Tibial nerve (tissue), 4 donors: ENCODE measurements at places on chromosomes 16 and 17.

DNA sequence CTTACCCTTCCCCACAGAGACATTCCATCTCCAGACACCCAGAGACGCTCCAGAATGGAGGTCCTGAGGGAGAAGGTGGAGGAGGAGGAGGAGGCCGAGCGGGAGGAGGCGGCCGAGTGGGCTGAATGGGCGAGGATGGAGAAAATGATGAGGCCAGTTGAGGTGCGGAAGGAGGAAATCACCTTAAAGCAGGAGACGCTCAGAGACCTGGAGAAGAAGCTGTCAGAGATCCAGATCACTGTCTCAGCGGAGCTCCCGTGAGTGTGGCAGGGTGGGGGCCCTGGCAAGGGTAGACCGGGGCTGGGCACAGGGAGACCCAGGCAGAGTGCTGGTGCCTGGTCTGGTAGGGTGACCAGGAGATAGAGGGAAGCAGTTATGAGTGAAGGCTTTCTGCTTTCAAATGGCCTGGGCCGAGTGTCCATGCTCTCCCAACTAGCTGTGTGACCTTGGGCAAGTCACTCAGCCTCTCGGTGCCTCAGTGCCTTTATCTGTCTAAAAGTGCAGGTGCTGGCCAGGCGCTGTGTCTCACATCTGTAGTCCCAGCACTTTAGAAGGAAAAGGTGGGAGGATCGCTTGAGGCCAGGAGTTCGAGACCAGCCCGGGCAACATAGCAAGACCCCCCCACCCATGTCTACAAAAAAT, 3.4 kb downstream of the DRC7 start:
- H3K4me1 ChIP-seq: no peaks in the 10 kb centered on the region
- no peak overlapping the region for H3K4me3 ChIP-seq

DNA sequence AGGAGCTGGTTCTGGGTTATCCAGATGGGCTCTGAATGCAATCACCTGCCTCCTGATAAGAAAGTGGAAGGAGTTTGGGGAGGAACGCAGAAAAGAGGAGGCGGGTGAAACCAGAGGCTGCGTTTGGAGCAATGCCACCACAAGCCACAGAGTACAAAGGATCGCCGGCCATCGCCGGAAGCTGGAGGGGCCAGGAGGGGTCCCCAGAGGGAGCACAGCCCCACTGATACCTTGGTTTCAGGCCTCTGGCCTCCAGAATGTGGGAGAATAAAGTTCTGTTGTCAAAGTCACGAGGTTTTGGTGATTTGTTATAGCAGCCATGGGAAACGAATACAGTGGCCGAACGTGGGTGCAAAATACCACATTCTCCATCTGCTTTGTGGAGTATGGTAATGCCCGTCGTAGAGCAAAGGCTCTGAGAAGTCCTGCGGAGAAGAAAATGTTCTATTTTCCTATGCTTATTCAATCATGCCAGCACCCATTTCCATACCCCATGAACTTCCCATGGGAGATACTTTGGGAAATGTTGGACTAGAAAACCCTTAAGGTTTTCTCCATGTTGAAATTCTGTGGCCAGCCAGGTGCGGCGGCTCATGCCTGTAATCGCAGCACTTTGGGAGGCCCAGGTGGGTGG, 51.4 kb downstream of the ZDHHC7 start:
- no peak overlapping the region for H3K27ac ChIP-seq
- no peaks in the 10 kb centered on the region for H3K4me1 ChIP-seq
- no peaks in the 10 kb centered on the region for H3K27me3 ChIP-seq
- no peak for DNase-seq

DNA sequence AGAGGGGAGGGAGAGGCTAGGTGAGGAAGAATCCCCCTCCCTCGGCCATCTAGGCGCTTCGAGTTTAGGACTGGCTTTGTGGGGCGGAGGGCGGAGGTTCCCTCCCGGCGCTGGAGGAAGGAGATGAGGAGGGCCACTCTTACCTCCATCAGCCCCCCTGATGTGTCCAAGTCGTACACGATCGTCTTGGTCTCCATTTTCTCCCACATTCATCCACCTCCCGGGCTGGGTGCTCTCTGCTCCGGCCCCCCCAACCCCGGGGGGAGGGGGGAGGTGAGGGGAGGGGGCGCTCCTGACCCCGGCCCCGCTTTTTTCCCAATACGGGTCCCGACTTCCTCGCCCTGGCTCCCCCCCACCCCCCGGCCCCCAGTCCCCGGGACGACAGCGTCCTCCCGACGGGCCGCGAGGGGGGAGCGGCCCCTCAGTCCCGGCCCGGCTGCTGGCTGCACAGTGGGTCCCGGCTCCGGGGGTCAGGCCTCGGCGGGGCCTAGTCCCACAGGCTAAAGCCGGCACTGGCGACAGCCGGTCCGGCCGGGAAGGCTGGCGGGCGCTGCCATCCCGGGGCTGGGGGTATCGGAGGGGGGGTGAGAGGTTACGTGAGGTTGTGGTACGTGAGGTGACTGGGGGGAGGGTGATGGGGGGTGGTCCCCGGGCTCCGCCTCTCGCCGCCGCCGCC, 428 bp downstream of the PHF12 start:
- H3K27me3 ChIP-seq: no peaks in the 10 kb centered on the region
- no peaks in the 10 kb centered on the region for H3K36me3 ChIP-seq
- DNase-seq: no peak

DNA sequence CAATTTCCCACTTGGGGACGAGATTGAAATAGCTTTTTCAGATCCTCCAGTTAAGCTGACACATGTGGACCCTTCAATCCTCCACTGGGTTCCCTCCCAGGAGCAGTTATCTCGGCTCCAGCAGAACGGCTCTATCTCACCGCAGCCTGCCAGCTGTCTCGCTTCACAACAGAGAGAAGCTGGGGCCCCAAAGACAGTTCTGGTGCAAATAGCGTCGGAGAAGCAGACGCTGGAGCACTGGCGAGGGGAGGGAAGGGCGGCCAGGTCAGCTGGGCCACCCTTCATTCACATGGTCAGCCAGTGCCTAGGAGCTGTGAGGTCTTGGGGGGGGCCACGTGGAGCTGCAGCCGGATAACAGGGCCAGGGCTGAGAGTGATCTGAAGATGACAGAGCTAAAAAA, 141.3 kb upstream of the SDK2 start:
- H3K4me3 ChIP-seq: no peak overlapping the region
- no peak for DNase-seq
- peaks cover 49% of the 10 kb centered on the region for H3K27me3 ChIP-seq
- H3K36me3 ChIP-seq: no peaks in the 10 kb centered on the region
- H3K4me1 ChIP-seq: no peaks in the 10 kb centered on the region
- H3K27ac ChIP-seq: no peak overlapping the region

DNA sequence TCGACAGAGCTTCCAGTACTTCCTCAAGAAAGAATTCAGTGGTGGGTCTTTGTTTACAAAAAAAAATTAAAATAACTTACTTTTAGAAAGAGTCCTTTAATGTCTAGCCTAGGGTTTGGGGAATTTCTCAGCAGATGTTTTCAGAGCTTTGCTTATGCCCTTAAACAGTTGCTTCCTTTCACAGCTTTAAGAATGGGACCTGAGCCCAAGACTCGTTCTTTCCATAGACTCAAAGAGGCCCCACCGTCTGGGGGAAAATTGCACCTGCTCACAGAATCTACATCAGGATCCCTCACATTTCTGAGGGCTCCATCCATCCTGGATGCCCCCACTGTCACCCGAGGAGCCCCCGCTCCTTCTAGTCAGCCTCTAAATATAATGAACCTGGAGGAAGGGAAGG, 60.0 kb downstream of the RGS9 start:
- H3K4me3 ChIP-seq: no peak overlapping the region
- H3K27me3 ChIP-seq: no peaks in the 10 kb centered on the region
- no peak for DNase-seq

DNA sequence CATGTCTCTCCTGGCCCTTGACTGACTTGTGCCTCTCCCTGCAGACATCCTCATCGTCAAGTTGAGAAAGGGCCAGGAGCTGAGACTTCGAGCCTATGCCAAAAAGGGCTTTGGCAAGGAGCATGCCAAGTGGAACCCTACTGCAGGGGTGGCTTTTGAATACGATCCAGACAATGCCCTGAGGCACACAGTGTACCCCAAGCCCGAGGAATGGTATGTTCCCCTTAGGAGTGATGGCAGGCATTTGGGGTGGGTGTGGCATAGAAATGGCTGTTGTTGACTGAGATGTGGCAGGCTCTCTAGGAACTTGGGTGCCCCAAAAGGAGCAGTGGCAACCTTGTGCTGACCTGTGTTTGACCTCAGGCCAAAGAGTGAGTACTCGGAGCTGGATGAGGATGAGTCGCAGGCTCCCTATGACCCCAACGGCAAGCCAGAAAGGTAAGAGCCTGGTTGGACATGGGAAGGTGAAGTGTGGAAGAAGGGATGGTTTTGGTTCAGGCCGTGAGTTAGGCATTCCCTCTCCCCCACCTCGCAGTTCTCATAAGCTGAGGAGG, 7.5 kb downstream of the POLR2C start:
- H3K4me1 ChIP-seq: no peaks in the 10 kb centered on the region
- H3K4me3 ChIP-seq: no peak overlapping the region
- no peak overlapping the region for H3K27ac ChIP-seq

DNA sequence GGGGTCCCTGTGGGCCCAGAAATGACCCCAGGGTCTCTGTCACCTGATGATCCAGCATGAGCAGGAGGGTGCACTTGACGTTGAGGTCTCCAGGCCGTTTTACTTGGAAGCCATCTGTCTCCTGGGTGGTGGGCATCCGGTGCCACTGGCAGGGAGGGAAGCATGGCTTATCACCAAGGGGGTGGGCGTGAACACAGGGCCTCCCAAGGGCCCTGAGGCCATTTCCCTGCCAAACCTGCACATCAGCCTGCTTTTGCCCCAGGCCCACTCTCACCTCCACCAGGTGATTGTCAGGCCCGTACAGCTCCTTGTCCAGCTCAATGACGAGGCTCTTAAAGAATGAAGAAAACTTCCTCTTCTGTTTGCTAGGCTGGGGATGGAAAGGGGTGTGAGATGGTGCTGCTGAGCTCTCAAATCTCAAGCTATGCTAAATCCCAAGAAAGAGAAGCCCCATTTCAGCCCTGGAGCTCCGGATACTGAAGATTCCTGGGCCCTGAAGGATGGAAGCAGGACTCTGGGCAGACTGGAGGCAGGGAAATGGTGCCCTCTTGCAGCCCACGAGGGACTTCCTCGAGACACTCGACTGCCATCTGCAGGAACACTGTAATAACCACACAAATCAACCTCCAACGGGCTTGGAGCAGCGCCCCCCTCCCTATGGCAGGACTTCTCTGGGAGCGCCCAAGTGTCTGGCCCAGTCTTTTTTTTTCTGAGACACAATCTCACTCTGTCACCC, 7.1 kb upstream of the FTSJ3 start:
- H3K27me3 ChIP-seq: no peaks in the 10 kb centered on the region
- peaks cover 54% of the 10 kb centered on the region for H3K4me1 ChIP-seq
- DNase-seq: no peak
- no peak overlapping the region for H3K27ac ChIP-seq
- no peak overlapping the region for H3K4me3 ChIP-seq
- peaks cover 3% of the 10 kb centered on the region for H3K36me3 ChIP-seq

GRCh38 chr16:86406056-86406455, 104.3 kb upstream of the FOXF1 start:
- no peaks in the 10 kb centered on the region for H3K4me1 ChIP-seq
- H3K36me3 ChIP-seq: no peaks in the 10 kb centered on the region
- no peak overlapping the region for H3K4me3 ChIP-seq
- no peaks in the 10 kb centered on the region for H3K27me3 ChIP-seq
- no peak for DNase-seq

GRCh38 chr16:85798901-85799496, 345 bp downstream of the EMC8 start:
- H3K27me3 ChIP-seq: no peaks in the 10 kb centered on the region
- peak overlapping the region; percentile 61 for H3K4me3 ChIP-seq
- DNase-seq: no peak
- peak overlapping the region; percentile 89 for H3K27ac ChIP-seq

- no peaks in the 10 kb centered on the region for H3K4me1 ChIP-seq
- no peak overlapping the region for H3K4me3 ChIP-seq
- no peaks in the 10 kb centered on the region for H3K27me3 ChIP-seq
- no peak for DNase-seq
Measured at GRCh38 chr16:35208001-35208935, 1748.9 kb downstream of the TP53TG3F start.
